Left renal cortex interstitium (tissue), 4 donors: ENCODE measurements at places on chromosomes 2 and 18.

DNA sequence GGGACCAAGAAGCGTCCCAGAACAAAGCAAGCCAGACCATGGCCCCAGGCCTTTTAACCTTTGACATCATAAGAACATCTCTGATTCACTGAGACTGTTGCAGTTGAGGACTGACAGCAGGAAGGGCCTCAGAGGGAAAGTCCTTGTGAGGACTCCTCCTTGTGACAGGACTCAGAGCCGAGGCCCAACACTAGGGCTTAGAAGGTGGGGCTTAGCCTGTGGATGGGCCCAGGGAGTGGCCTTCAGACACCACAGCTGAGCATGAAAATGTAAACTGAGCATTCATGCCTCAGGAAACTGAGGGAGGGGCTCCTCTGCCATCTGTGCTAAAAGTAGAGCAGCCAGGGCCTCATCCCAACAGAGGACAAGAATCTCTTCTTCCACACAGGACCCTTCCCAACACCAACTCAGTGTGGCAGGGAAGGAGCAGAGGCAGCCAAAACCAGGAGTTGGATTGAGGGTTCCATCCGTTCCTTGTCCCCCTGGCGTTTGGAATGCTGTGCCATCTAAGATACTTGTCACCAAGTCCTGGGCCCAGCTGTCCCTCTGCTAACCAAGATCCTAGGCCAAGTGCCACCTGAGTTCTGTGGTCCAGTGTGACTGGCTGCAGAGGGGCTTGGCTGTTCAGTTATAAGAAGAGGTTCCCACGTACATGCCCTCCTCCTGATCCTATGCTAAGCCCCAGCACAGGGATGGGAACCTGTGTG is 37.5 kb upstream of the CAB39 start:
- no peak for DNase-seq

DNA sequence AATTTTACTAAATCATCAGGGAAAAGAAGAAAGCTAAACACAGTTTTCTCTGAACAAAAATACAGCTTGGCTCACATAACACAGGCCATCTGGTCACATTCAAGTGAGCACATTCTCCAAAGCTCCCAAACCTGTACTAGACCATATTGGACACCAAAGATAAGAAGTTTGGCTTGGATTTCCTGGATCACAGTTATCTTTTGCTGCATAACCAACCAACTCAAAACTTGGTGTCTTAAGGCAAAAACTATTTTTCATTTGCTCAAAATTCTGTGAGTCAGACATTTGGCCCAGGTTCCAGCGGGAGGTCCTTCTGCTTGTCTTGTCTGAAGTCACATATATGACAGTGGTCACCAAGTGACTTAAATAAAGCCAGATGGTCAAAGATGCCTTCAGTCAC is 83.2 kb downstream of the GYPC start:
- DNase-seq, result no peak

DNA sequence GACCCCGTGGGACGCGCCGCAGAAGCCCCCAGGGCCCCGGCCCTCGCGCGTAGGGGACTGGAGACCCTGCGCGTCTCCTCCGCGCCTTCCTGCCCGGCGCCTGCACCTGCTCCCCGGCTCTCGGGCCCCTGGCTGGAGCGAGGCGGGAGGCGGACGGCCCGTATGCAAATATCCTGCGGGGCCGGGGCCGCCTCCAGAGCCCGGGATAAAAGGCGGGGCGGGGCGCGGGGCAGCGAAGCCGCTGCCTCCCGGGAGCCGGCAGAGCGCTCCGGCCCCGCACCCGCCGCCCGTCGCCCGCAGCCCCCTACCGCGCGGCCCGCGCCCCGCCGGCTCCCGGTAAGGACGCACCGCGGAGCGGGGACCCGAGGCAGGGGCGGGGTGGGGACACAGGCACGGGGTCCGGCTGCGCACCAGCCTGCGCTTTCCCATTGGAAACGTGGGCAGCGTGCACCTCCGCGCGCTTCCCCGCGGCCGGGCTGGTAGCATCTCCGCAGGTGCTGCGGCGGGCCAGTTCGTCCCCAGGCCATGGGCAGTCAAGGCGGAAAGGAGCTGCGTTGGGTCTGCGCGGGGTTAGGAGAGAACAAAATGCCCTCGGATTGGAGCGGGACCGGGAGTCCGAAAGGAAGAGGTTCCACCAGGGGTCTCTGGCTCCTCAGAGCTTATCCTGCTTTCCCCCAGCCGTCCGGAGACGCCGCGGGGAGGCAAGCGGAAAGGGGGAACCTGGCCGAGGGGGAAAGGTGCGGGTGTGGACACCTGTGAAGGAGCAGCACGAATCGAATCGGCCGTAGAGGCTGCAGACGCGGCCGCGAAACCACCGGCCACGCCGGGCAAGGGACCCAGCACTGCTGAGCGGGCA is at the start of gene ATP6V1C2:
Gene ATP6V1C2 (plus strand): TSS at position 235 of the 856 bp plus-strand sequence. CDS start 1,220 bp downstream, outside the sequence.
- DNase-seq, result no peak

- DNase-seq, result no peak
Measured at GRCh38 chr2:195636890-195637289, 20.1 kb upstream of the SLC39A10 start.

DNA sequence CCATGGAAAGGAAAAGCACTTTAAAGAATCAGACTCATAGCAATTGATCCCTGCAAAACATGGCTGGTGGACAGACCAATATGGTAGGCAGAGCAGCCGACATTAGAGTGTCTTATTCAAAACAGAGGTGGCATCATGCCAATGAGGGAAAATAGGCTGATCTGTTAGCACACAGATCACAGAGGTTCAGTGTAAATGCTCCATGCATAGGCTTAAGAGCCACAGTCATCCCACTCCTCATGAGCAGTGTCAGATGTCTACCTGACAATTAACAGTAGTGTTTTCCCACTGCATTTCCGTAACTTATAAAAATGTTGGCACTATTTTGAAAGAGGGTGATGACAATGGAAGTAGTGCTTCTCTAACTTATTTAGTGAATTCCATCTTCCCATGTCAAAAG is 86.7 kb downstream of the SPATS2L start:
- DNase-seq, result no peak

- no peak for DNase-seq
Measured at GRCh38 chr18:3529601-3530000, 79.6 kb downstream of the TGIF1 start.

GRCh38 chr2:120898961-120899750 is 163.5 kb downstream of the GLI2 start:
- DNase-seq, result no peak

DNA sequence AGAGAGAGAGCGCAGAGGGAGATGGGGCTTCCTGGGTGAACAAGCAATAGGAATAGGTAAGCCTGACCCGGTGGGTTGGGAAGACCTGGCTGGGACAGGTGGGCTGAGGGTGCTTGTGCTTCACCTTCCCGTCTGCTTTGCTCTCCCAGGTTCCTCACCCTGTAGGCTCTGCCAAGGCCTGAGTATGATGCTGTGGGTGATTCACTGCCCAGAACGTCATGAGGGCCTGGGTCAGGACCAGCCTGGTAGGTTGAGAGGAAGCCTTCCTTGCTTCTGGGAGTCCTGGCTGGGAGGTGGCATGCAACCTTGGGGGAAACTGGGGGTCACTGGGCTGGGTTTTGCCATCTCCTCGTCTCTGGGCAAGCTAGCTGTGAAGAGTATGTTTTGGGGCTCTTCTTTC is 220.2 kb upstream of the APCDD1 start:
- DNase-seq, result no peak

GRCh38 chr2:233386382-233387041 is 32.2 kb downstream of the DGKD start:
- no peak for DNase-seq

- DNase-seq, result no peak
Measured at GRCh38 chr18:55731594-55732042, 143.6 kb upstream of the TCF4 start.

DNA sequence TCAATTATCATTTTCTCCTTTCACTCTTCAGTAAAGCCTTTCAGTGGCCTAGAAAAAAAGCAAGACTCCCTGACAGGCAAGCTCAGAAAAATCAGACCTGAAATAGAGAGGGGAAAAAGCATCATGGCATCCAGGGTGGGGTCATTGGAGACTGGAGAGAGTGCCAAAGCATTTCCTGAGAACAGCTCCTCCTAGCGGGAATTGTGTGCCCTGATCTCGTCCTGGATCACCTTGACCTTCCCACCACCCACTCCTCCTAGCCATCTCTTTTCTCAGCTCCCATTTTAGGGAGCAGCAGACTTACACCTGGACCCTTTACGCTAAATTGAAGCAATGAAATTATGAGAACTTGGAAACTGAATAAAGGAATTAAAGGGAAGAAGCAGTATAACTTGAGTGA is 176.6 kb downstream of the VWC2L start:
- no peak for DNase-seq

DNA sequence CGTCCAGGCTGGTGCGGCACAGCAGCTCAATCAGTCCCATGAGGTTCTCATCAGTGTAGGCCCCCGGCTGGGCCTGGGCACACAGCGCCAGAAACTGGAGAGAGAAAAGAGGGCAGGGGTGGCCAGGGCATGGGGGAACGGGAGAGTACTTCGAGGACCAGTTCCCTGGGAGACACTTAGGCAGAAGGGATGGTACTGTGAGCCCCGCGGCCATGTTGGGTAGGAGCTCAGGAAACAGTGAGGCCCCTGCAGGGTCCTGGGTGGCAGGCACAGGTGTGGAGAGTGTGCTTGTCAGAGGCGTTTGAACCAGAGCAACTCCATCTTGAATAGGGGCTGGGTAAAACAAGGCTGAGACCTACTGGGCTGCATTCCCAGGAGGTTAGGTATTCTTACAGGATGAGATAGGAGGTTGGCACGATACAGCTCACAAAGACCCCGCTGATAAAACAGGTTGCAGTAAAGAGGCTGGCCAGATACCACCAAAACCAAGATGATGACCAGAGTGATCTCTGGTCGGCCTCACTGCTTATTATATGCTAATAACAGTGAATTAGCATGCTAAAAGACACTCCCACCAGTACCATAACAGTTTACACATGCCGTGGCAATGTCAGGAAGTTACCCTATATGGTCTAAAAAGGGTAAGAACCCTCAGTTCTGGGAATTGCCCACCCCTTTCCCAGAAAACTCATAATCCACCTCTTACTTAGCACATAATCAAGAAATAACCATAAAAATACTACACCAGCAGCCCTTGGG is 51.9 kb upstream of the SEMA4C start:
- no peak for DNase-seq

DNA sequence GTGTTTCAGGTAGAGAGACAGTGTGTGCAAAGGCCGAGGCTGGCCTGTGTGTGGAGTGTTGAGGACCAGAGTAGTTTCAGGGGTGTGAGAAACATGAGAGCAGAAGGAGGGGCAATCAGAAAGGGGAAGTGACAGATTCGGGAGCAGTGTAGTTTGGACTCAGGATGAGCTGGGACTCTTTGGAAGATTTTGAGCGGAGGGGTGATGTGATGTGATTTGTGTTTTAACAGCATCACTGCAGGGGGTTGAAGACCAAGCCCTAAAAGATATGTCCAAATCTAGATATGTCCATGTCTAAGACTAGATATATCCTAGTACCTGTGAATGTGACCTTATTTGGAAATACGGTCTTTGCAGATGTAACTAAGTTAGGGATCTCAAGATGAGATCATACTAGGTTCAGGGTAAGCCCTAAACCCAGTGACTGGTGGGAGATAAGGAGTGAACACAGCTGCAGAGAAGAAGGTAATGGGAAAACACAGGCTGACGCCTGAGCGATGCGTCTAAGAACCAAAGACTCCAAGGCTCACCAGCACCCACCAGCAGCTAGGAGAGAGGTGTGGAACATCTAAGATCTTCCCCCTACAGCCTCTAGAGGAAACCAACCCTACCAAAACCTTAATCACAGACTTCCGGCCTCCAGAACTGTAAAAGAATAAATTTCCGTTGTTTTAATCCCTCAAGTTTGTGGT is 38.5 kb upstream of the MYO3B start:
- DNase-seq, result no peak

- DNase-seq, result no peak
Measured at GRCh38 chr2:73762571-73762970, 17.3 kb downstream of the DUSP11 start.

GRCh38 chr18:36212301-36213171 is 25.2 kb downstream of the MOCOS start:
- no peak for DNase-seq

DNA sequence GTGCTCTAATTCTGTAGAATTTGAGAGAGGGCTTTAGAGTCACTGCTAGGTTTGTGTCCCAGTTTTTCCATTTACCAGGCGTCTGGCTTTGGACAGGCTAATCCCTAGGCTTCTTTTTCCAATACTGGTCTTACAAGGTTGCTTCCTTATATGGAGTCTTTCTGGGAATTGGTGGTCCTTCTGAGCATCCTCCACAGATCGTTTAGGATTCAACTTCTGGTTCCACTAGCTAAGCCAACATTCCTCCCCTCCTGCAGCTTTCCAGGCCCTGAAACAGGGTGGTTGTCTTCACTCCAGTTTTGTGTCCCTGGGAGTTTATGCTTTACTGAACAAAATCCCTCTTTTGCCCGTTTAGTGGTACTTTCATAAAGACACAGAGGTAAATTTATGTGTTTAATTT is 170.6 kb downstream of the CERS6 start:
- no peak for DNase-seq

DNA sequence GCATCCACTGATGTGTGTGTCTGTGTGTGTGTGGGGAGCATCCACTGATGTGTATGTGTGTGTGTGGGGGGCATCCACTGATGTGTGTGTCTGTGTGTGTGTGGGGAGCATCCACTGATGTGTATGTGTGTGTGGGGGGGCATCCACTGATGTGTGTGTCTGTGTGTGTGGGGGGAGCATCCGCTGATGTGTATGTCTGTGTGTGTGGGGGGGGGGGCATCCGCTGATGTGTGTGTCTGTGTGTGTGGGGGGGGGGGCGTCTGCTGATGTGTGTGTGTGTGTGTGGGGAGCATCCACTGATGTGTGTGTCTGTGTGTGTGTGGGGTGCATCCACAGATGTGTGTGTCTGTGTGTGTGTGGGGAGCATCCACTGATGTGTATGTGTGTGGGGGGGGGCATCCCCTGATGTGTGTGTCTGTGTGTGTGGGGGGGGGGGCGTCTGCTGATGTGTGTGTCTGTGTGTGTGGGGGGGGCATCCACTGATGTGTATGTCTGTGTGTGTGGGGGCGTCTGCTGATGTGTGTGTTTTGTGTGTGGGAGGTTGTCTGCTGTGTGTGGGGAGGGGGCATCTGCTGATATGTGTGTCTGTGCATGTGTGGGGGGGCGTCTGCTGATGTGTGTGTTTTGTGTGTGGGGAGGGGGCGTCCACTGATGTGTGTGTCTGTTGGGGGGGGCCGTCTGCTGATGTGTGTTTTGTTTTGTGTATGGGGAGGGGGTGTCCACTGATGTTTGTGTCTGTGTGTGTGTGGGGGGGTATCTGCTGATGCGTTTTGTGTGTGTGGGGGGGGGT is 125.9 kb downstream of the NFATC1 start:
- DNase-seq, result no peak

GRCh38 chr2:216068-216467 is 47.8 kb downstream of the SH3YL1 start:
- DNase-seq, result no peak

DNA sequence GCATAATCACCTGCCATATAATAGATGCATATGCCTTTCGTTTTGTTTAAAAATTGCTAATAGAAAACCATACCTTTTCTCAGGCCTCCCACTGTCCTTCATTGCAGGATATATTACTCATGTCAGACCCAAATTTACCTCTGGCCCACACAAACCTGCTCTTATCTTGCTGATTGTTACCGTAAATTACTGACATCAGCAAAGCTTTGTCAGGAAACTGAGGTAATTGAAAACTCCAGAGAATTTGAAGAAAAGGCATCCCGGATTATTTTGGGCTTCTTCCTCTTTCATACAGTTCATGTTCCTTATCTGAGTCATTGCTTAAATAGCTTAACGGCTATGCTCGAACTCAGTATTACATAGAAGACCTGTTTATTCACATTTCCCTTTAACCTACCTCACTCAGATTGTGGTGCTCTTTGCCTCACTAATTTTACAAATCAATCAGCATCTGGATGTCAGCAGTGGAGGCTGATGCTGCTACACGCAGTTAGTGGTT is 145.7 kb downstream of the ZEB2 start:
- no peak for DNase-seq

- no peak for DNase-seq
Measured at GRCh38 chr18:79819064-79819967, 21.6 kb downstream of the KCNG2 start.
